ENCODE measurements at places on chromosomes 7 and 10.

DNA sequence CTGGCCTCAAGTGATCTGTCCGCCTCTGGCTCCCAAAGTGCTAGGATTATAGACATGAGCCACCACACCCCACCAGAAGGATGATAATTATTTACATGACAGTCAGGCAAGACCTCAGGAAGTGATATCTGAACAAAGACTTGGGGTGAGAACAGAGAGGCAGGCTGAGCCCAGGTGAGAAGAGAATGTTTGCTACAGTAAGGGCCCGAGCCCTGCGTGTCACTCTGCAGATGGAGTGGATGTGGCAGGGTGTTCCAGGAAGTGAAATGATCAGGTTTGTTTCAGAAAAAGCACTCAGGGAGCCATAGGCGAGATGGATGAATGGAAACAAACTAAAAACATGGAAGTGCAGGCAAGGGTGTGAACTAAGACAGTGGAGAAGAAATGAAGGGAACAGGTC, 22.2 kb downstream of the SFMBT2 start:
- DNase-seq: no peak

GRCh38 chr10:24652381-24652957, 71.2 kb downstream of the ARHGAP21 start:
- DNase-seq: no peak

- no peak for DNase-seq
These were observed 11.4 kb upstream of the KCP start for GRCh38 chr7:128921866-128922440.

GRCh38 chr10:61943674-61944378, 42.3 kb downstream of the ARID5B start:
- DNase-seq: no peak

- DNase-seq: no peak
These were observed 4.0 kb upstream of the BRAF start for GRCh38 chr7:140928491-140929309.

- no peak for DNase-seq
These were observed 11.5 kb downstream of the LIPJ start for GRCh38 chr10:88598055-88598454.

DNA sequence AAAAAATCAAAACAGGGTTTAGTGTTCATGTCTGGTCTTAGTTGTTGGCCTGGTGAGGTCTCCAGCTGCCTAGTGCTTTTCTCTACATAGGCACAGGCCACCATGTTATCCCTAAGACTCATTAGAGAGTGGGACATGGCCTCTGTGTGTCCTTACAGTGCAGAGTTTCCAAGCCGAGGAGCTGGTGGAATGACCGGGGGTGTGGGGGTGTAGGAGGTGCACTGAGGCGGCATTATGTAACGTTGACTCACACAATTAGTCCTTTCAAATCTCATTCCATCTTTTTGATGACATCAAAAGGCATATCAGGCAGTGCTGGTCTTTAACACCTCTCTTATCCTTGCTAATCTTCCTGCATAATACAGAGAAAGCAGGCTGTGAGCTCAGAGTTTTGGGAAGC, 71.3 kb downstream of the MTPN start:
- no peak for DNase-seq

GRCh38 chr10:86655596-86655995, 1.2 kb downstream of the OPN4 start:
- DNase-seq: no peak

DNA sequence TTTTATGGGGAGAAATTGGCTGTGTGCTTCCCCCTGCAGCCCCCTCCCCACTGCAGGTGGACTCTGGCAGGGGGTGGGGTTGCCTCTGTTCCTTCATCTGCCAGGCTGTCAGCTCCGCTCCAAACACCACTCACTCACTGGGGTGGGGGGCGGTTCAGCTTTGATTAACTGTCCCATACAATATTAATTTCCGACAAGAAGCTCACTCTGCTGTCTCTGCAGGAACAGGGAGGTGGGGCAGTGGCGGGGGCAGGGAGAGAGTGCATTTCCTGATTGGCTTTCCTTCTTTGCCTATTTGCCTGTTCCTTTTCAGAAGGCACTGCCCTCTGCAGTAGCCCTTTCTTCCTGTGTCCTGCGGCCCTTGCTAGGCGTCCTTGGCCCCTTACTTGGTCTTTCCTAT, 500.8 kb downstream of the PLXNA4 start:
- DNase-seq: no peak

DNA sequence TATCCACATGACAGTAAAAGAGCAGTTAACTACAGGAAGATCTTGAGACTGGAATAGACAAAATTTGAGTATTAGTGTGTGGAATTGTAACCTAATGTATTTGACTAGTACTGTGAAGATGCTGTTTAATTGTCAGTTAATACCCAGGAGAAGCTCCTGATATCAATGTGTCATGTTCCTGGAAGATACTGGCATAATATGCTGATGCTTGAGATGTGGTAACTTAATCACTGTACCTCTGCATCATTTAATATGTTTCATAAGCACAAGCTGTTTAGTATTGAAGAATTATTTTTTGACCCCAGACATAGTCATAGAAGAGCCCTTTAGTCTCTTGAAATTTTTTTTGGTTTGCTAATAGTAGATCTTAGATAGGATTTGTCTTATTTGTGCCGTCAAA, 15.4 kb downstream of the CCSER2 start:
- no peak for DNase-seq

GRCh38 chr10:6228010-6228511, 25.3 kb downstream of the PFKFB3 start:
- DNase-seq: no peak

DNA sequence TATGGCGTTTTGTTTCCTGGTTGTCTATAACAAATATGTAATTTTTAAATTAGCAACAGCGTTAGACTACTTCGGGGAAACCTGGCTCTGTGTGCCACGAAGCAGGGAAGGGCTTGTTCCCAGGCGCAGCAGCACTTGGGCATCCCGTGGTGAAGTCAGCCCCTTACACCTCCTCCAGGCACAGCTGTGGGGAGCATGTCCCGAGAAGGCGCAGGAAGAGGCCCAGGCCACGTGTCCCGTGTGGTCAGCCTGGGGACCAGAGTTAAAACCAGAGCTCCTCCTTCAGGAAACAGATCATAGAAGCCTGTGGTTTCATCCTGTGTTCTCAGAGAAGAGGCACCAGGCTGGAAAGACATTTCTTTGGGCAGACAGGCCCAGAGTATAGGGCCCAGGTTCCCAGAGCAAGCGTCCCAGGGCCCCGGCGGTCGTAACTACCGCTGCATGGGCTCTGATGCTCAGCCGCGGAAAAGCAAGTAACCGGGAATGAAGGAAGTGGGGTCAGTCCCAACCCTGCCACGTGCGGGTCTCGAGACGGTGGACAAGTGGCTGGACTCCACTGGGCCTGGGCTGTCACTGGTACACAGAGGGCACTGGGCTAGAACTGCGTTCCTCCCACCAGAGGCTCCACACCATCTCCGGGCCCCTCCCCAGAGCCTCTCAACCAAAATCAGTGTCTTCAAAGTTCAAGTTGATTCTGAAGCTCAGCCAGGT, 7.1 kb downstream of the NUDT1 start:
- DNase-seq: no peak

- DNase-seq: no peak
These were observed 33.3 kb downstream of the PKD1L1 start for GRCh38 chr7:47914717-47915615.

GRCh38 chr10:93752761-93753160, 5.0 kb upstream of the LGI1 start:
- DNase-seq: no peak

DNA sequence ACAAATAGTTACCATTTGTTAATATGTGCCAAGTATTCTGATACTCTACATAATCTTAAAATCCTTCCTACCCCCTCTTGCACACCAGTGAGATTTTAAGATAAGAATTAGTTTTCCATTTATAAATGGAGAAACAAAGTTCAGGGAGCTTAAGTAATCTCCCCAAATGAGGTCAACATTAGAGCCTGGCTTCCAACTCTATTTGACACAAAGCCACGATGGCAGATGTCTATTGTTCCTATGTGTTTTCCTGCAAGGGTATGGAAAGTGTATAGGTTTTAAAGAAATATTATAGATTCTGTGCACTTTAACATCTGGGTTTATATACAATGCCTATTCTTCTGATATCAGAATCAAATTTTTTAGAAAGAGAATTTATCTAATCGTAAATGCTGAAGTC, 143.9 kb upstream of the SEMA3C start:
- no peak for DNase-seq

GRCh38 chr7:23000597-23001360, 13.2 kb downstream of the HYCC1 start:
- no peak for DNase-seq

GRCh38 chr7:2662273-2663120, 25.5 kb upstream of the AMZ1 start:
- DNase-seq: no peak

GRCh38 chr7:17015598-17016031, 133.8 kb upstream of the AGR3 start:
- no peak for DNase-seq

DNA sequence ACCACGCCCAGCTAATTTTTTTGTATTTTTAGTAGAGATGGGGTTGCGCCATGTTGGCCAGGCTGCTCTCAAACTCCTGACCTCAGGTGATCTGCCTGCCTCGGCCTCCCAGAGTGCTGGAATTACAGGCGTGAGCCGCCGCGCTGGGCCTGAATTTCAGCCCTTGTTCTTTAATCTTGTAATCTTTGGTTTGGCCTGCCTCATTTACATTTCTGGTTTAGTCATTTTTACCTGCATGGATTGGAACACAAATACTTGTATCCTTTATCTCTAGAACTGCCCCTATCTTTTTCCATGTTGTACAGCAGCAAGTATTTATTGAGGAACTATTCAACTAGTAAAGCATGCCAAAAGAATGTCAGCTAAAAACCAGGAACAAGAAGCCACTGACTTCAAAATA, 195.6 kb upstream of the FRMD4A start:
- no peak for DNase-seq

GRCh38 chr10:80277567-80278250, 11.7 kb downstream of the MAT1A start:
- no peak for DNase-seq

GRCh38 chr7:48537561-48537960, 366.3 kb downstream of the ABCA13 start:
- DNase-seq: no peak

DNA sequence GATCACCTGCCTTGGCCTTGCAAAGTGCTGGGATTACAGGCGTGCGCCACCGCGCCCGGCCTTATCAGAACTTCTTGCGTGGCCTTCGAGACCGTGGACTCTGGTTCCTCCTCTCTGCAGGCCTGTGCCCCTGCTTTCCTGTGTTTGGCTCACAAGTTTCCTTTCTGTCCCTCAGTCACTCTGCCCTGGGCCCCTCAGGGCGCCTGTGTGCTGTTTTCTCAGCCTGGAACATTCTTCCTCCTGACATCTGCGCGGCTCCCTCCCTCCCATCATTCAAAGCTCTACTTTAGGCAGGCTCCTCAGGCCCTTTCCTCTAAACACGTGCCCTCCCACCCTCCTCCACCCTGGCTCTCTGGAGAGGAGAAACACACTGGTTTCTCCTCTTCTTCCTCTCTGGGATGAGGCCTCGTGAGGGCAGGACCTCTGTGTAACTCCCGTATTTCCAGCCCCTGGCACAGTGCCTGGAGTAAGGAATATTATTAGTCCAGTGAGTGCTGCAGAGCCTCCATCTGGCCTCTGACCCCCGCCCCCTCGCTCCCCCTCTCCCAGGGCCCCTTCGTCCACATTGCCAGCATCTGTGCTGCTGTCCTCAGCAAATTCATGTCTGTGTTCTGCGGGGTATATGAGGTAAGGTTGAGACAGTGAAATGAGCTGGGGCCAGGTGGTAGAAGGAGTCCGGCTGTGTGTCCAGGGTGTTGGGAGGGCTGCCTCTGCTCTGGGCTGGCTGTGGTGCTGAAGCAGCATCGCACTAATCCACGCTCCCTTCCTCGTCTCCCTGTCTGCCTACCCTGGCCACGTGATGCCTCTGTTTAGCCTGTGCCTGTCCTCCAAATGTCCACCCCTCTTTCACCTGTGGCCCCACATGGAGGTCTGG, 7.1 kb downstream of the CLCN1 start:
- DNase-seq: no peak

DNA sequence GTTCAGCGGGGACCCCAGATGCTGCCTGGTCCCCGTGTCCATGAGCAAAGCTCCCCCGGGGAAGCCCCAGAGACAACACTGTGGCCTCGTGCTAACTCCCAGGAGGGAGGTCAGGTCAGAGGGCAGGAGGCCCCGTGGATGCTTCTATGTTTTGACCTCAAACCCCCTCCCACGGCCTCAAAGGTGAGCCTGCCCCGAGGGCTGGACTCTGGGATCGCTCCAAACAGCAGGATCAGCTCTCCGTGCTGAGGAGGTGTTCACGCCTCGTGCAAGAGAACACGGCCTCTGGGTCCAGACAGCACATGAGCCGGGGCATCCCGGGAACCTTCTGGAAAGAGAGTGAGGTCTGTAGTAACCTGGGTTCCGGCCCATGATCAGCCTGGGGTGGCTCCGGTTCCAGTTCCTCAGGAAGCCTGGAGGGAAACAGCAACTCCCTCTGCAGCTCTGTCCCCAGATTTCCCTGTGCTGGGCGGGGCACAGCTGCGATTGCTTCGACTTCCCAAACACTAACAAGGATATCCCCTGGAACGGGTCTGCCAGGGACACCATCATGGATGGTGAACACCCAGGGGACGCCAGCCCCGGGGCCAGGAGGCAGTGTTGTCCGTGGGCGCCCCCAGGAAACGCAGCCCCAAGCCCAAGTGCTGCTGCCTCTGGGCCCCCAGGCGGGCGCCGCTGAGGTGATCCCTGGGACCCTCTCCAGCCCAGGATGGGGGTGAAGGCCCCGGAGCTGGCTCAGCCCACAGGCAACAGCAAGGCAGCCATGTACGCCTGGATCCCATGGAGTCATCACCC, 18.0 kb upstream of the INPP5A start:
- DNase-seq: no peak

DNA sequence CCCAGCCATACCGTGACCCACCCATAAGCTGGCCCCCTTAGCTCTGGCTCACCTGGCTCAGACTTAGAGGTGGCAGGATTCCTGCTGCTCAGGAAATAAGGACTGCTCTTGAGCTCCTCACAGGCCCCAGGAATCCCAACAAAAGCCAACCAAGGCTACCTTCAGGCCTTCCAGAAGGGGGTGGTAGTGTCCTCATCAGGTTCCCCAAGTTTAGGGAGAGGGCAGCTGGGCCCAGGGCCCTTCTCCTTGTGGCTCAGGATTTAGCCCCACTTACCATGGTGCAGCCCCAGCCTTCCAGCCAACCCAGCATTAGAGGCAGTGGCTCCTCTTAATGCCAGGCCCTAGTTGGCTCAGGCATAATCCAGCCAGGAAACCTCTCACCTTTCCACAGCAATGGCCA, 23.5 kb downstream of the NPFFR1 start:
- no peak for DNase-seq

All from NCI-H526 (cell line).